CD8-positive, alpha-beta T cell (primary cell): ENCODE measurements at places on chromosomes 13 and 19. TPM values are rescaled to one million over a fixed set of nuclear protein-coding genes. Genes with fewer than 3 reads are reported as not detected.
A peak's percentile ranks its signal among the peaks of the same experiment; 100 is the strongest.

DNA sequence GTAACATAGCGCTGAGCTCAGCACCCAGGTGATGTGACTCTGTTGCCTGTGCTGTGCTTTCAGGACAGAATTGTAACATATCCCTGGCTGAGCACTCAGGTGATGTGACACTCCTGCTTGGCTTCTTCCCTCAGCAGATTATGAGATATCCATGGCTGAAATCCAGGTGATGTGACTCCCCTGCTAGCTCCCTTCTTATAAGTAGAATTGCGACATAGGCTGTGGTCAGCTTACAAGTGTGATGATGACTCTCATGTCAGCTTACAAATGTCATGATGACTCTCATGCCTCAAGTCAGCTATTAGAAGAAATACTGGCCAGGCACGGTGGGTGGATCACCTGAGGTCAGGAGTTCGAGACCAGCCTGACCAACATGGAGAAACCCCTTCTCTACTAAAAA, 14.3 kb upstream of the ZNF429 start:
- DNase-seq: no peak

The NCR1 gene
- total RNA-seq: 1.7 TPM

DNA sequence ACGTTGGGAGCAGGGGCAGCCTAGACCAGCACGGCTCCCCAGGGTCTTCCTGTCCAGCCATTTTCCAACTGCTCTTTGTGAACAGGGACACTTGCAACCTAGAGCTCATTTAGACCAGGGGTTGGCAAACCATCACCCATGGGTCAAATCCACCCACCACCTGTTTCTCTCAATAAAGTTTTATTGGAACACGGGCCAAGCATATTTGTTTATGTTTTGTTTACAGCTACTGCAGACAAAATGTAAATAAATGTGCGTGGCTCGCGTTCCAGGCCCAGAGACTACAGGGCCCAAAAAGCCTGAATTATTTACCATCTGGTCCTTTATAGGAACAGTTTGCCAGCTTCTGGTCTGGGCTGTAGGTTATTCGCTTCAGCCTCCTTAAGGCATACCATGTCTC, 13.3 kb upstream of the EMC10 start:
- DNase-seq: no peak

The CACNG7 gene
- total RNA-seq: not detected

DNA sequence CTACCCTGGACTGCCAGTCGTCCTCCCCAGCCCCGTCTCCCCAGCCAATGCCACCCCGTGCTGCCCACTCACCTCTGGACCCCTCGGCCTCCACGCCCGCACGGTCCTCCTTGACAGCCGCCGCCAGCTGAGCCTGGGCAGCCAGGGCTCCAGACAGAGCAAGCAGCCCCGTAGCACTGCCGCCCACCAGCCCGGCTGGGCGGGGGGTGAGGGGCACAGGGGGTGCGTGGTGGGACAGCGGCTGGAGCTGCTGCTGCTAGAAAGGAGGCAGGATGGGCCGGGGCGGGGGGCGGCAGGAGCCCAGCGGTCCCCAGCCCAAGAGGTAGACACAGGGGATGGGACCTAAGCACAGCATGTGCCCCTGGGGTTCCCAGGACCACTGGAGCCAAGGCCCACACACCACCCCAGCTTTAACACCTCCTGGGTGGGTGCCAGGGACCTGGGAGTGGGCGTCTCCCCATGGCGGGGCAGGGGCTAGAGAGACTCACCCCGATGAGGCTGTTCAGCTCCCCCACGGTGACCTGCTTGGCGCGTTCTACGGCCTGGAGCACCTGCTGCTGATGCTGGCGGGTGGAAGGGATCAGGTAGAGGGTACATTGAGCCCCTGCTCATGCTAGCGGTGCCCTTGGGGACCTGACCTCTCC, 9.7 kb downstream of the TLE2 start:
- DNase-seq: no peak

The C13orf46 gene
- total RNA-seq: 16.8 TPM

GRCh38 chr13:88005188-88005587, 334.0 kb downstream of the SLITRK5 start:
- DNase-seq: no peak

The RNF113B gene
- total RNA-seq: not detected

GRCh38 chr19:47781590-47782262, 3.2 kb downstream of the SELENOW start:
- DNase-seq: no peak

The GRK1 gene
- not detected for total RNA-seq

The ZNF554 gene
- total RNA-seq: 2.7 TPM

DNA sequence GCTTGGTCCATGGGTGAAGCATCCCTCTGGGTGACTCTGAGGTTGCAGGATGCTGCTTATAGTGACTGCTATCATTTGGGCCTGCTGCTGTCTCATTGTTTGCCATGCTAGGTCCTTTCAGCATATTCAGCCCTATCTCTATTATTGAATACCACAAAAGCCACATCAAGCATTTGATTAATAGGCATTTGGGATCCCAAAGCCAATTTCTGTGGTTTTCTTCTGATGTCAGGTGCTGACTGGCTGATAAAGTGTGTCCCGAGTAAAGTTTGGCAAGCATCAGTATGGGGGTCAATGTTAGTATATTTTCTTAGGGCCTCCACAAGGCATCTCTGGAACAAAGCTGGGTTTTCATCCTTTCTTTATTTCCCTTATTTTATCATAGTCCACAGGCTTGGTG, 204.6 kb downstream of the NBEA start:
- DNase-seq: no peak

The KLK3 gene
- total RNA-seq: not detected

DNA sequence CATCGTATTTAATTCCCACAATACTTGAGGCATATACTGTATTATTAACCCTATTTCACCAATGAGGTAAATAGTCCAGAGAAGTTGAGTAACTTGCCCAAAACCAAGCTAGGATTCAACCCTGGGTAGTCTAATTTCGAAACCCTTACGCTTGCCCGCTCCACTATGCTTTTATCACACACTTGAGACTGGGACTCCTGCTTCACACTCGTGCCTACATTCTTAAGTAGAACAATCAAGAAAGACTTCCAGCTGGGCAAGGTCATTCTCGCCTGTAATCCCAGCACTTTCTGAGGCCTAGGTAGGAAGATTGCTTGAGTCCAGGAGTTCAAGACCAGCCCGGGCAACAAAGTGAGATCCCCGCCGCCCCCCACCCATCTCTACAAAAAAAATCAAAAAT, 3.6 kb downstream of the ZNF541 start:
- no peak for DNase-seq

- DNase-seq: no peak
These were observed 5.5 kb upstream of the METTL21C start for GRCh38 chr13:102700088-102701031.

DNA sequence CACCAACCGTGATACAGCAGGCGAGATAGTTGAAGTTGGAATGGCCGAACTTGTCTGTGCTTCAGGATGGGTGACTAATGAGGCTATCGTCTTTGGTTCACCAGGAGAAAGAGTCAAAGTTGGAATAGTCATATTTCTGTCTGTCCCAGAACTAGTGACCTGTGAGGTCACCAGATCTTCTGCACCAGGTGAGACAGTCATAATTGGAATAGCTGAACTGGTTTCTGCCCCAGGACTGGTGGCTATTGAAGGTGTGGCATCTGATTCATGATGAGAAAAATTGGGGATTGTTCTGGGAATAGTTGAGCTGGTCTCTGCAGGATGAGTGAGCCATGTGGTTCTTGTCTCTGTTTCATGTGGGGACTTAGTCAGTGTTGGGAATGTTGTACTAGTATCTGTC, 71.6 kb downstream of the MUC16 start:
- DNase-seq: no peak

GRCh38 chr19:14366529-14366928, 14.7 kb upstream of the ADGRE5 start:
- DNase-seq: peak; percentile 90

DNA sequence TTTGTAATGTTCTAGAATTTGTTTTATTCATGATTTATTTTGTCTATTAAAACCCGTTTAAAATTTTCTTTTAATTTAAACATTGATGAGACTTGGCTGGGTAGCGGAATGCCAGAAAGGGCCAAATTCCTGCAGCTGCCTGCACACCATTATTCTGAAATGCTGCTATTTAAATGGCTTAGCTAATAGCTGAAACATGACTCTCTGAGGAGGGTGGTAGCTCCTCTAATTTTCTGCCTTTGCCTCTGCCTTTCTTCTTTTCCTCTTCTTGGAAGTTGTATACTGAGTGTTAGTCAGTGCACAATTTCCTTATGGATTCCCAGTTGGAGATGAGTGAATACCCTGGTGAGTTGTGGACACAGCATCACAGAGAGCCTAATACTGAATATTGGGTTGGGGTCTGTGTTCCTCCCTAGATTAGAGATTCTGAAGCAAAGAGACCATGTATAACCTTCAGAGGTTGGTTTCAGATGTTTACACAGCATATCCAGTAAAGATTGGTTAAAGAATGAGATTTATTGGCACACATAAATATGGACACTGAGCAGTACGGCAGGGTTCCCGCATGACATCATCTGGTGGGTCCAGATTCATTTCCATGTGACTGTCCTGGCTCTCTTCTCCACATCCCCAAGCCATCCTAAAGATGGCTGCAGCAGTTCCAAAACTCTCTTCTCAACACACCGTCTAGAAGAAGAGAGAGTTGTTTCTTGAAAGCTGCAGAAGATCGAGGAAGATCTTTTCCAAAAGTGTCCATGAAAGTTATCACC, 55.9 kb downstream of the MTUS2 start:
- no peak for DNase-seq

DNA sequence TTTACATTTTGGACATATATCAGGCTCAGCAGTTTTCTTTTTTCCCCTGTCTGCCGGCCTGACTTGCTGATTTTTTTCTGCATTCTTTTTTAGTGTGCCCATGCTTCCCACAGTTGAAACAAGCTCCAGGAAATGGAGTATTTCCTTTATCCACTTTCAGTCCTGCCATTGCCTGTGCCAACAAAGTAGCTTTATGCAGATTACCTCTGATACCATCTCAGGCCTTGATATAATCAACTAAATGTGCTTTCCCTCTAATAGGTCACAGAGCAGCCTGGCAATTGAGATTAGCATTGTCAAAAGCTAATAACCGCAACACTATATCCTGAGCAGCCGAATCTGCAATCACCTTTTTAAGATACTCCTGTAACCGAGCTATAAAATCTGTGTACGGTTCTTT, 9.2 kb downstream of the MRPS12 start:
- DNase-seq: no peak

GRCh38 chr13:64819081-64819480, 2411.1 kb downstream of the PCDH9 start:
- DNase-seq: no peak

DNA sequence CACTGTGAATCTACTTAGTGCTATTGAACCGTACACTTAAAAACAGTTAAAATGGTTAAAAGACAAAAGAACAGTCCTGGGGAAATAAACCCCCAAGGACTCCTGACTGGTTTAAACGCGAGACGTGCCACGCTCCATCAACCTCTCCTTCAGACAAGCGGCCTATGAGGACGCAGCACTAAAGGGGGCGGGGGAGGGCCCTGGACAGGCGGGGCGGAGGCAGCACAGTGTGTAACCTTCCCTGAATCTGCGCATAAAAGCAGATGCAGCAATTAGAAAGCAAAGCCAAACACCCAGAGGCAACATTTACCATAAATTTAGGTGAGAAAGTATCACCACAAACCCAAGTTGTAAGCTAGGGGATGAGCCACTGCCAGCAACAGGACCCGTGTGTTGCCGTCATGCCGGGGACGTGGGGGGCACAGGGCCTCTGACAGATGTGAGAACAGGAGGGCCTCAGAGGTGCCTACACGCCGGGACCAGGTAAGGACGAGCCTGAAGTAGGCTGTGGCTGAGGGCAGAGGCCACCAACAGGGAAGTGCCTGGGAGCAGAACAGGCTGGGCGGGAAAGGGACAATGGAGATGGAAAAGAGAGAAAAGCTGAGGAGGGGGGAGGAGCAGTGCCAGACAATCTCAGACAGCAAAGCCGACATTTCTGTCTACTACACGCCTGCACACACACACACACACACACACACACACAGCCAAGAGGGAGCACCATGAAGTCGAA, 15.3 kb upstream of the ADPRHL1 start:
- no peak for DNase-seq

DNA sequence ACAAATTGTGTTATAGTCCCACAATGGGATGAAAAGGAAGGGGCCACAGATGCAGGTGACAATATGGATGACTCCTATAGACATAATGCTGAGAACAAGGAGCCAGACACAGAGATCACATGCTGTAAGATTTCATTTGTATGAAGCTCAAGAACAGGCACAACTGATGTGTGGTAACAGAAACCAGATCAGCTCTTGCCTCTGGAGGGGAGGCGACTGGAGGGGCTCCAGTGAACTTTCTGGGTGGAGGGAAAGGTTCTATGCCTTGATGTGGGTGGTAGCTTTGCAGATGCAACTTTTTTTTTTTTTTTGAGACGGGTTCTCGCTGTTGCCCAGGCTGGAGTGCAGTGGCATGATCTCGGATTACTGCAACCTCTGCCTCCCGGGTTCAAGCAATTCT, 6.0 kb upstream of the RABAC1 start:
- DNase-seq: no peak

DNA sequence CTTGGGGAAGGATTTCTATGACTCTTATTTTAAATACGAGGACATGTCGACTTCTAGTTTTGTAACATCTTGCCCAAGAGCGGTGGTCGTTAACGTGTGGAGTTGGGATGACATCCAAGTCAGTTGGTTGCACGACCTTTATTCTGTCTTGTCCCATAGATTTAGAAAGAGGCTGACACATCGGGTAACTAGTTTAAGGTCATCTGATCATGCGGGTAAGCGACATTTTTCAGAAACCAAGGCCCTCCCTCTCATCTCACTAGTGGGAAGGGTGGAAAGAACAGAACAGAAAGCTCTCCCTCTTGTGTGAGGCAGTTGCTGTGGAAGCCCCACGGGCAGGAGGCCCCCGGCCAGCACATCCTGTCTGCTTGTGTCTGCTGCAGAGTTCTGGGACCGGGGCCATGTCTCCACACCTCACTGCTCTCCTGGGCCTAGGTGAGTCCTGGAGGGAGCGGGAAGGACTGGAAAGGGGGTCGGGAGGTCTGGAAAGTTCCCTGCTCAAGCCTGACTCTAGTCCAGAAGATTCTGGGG, at the start of gene LAIR2:
LAIR2 (plus strand) TSS at position 314 of the 531 bp plus-strand sequence; CDS start at position 402, 88 bp downstream.
- DNase-seq: peak; percentile 50

- no peak for DNase-seq
These were observed 316.0 kb upstream of the MIR17HG start for GRCh38 chr13:91031508-91031907.

DNA sequence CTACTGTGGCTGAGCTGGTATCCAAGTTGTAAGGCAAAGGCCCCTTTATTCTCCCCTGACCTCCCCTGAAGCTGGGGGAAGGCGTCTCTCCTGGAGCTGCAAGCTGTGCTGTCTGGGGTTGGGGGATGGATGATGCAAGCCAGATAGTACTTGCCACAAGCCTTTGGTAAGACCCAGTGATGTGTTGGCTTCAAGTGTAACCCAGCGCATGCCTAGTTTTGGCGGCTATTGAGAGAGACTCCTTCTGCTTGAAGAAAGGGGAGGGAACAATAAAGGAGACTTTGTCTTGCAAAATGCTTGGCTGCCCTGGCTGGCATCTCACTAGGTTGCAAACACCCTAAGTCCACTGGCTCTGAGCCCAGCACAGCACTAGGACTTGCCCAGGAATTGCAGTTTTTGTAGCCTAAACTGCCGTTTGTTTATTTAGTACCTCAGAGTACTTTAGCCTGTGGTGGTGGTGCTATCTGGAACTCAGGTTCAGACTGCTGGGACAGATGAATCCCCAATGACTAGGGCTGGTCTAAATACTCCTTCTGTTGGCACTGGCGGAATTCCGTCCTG, 108.2 kb downstream of the TNFSF13B start:
- DNase-seq: no peak
